ENCODE measurements at places on chromosomes 3 and 15.

GRCh38 chr3:24198728-24199127 is 253.6 kb downstream of the NR1D2 start:
- DNase-seq: no peak

GRCh38 chr3:14913071-14913925 is 34.1 kb upstream of the NR2C2 start:
- DNase-seq: no peak

DNA sequence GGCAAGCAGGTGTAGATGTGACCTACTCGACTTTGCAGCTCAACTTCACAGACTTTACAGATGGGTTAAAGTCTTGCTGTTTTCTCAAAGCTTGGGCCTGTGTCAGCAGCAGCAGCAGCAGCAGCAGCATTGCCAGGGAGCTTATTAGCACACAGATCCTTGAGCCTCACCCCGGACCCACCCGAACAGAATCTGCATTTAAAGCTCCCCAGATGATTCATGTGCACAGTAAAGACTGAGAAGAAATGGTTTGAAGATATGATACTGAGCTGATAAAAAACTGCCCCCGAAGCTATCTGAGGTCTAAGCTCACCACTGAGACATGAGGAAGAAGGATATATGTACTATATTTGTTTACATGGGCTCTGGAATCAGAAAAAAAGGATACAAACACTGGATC is 231.7 kb downstream of the ARPP21 start:
- no peak for DNase-seq

- no peak for DNase-seq
Measured at GRCh38 chr3:7280318-7280717, 419.4 kb downstream of the GRM7 start.

GRCh38 chr3:122864498-122864897 is 69.6 kb downstream of the SLC49A4 start:
- no peak for DNase-seq

GRCh38 chr15:93974804-93975481 is 256.4 kb upstream of the MCTP2 start:
- DNase-seq: no peak

- DNase-seq: no peak
Measured at GRCh38 chr3:20396335-20396734, 210.3 kb upstream of the SGO1 start.

GRCh38 chr3:4758249-4758860 is 220.9 kb upstream of the BHLHE40 start:
- DNase-seq: no peak

DNA sequence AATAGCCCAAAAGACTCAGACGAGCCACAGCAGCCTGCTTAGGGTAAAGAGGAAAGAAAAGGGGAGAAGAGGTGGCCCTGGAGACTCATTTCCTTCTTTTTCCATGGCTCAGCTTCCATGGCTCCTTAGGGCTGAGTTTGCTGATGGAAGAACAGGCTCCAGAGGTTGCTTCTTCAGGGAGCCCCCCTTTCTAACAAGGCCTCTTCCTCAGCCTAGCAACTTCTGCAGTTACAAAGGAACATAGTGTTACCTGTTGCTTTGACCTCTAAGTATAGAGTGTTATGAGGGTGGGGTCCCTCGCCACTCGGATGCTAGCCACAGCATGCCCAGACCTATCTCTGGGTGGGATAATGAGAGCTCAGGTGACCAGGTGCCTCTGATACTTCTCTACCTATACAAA is 43.2 kb upstream of the SPESP1 start:
- DNase-seq: no peak

DNA sequence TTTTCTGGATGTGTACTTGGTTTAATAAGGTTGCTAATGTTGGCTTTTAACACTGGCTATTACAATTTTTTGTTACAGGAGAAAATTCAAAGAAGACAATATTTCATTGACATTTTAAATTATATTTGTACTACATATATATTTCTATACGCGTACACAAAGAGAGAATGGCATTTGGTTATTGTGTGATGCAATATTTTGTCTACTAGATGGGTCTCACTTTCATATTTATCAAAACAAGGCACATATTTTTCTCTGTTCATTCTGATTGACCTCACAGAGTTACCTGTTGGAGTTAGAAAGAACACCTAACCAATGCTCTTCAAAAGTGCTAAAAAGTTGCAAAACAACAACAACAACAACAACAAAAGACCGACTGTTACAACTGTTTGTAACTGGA is 50.2 kb upstream of the VGLL3 start:
- DNase-seq: no peak

DNA sequence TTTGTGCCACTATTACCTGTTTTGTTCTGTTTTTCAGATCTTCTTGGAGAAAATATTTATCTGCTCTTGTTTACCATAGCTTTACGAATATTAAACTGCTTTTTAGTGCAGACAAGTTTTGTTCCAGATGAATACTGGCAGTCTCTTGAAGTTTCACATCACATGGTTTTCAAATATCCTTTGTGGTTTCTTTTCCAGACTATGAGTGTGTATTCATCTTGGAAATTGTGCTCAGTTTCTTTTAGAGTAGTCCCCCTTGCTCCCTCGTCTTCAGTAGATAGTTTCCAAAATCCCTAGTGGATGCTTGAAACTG is 1.2 kb downstream of the PIGB start:
- no peak for DNase-seq

DNA sequence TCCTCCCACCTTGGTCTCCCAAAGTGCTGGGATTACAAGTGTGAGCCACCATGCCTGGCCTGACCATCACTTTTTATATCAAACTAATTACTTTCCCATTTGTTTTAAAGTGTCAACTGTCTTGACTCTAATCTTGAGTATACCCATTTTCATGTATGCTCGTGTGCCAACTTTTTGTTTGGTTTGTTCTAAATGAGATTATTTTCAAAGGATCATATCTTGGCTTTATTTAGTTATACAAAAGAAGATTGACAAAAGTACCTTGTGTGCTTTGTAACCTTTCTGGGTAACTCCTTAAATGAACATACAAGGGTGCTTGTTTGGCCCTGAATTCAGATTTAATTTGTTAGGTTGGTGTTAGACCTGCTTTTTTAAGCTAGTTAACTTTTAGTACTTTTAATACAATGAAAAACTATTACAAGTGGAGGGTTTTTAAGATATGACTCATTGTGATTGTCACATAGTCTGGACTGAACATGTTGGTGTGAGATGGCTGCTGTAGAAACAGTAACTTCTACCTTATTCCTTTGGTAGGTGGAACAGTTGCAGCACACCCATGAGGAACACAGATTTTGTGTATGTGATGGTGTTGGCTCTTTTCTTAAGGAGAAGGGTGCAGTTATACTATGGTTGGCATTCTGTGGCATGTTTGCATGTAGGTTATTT is 10.7 kb downstream of the KIF23 start:
- DNase-seq: no peak

DNA sequence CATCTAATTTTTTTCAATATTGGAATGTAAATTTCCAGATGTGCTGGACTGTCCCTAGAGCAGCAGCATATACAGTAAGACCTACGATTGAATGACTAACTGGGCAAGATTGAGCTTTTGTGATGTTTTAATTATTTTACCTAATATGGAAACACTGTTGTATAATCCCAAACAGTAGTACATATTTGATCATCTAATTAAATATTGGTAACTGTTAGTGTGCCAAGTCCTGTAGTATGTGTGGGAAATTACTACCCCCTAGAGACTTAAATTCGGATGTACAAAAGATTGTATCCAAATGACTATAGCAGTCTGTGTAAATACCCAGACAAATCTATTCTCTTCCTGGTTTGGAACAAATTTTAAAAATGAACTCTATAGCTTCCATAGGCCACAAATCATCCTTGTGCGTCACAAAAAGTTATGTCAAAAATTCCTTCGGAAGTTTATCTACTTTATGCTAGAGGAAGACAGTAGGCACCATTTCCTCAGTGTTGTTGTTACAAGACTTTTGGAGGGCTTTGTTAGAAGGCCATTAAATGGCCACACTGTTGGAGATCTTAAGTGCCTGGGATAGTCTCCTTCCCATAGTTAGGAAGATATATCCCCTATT is 41.6 kb downstream of the NKIRAS1 start:
- DNase-seq: no peak

- DNase-seq: no peak
Measured at GRCh38 chr3:20573175-20573574, 387.2 kb upstream of the SGO1 start.

DNA sequence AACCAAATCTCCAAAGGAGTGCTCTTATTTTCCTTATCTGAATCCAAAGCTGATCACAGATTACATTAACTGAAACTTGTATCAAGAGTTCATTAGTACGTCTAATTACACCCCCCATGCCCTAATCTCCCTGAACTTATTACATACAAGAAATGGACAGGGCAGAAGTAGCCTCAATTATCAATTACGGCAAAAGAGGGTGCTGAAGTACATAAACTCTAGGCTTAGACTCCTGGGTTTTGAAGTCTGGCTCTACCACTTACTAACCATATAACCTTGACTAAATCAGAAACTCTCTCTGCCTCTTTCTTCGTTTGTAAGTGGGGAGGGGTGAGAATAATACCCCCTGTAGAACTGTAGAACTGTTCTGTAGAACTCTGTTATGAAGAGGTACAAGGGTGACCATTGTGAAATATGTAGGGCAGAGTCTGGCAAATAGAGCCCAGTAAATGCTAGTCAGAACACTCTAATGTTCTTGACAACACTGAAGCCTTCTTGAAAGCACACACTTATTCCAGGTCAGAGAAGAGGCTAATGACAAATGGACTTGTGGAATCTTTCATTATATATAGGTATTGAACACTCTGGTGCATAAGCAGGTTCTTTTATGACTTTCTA is 19.6 kb upstream of the OR5K4 start:
- no peak for DNase-seq

GRCh38 chr3:152309031-152309430 is 40.3 kb downstream of the MBNL1 start:
- no peak for DNase-seq

- DNase-seq: no peak
Measured at GRCh38 chr3:157059181-157059580, 100.8 kb downstream of the CCNL1 start.

- DNase-seq: no peak
Measured at GRCh38 chr15:73033611-73034010, 18.7 kb upstream of the NEO1 start.

- no peak for DNase-seq
Measured at GRCh38 chr3:180188512-180189309, 152.0 kb upstream of the PEX5L start.

- no peak for DNase-seq
Measured at GRCh38 chr3:119145500-119146167, at the start of gene TEX55. TSS of gene TEX55 (plus strand) at chr3:119146165. CDS start at chr3:119146190, 25 bp downstream.

GRCh38 chr3:100913870-100914648 is 79.2 kb downstream of the ABI3BP start:
- DNase-seq: no peak

DNA sequence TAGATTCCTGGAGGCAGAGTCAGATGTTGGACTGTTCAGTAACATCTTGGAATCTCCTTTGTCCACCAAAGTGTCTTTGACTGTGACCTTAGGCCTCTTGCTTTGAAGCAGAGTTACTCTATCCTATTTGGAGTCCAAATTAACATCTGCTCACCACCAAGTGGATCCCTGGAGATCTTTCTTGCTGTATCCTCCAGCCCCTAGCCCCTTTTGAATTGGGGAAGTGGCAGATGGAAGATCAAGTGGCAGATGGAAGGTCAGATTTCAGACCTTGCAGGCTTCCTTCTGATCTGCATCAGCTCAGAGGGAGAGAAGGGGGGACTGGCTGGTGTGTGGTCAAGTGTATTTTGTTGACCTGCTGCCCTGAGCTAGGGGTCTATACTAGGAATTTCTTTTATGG is 125.0 kb upstream of the ROPN1 start:
- DNase-seq: no peak

DNA sequence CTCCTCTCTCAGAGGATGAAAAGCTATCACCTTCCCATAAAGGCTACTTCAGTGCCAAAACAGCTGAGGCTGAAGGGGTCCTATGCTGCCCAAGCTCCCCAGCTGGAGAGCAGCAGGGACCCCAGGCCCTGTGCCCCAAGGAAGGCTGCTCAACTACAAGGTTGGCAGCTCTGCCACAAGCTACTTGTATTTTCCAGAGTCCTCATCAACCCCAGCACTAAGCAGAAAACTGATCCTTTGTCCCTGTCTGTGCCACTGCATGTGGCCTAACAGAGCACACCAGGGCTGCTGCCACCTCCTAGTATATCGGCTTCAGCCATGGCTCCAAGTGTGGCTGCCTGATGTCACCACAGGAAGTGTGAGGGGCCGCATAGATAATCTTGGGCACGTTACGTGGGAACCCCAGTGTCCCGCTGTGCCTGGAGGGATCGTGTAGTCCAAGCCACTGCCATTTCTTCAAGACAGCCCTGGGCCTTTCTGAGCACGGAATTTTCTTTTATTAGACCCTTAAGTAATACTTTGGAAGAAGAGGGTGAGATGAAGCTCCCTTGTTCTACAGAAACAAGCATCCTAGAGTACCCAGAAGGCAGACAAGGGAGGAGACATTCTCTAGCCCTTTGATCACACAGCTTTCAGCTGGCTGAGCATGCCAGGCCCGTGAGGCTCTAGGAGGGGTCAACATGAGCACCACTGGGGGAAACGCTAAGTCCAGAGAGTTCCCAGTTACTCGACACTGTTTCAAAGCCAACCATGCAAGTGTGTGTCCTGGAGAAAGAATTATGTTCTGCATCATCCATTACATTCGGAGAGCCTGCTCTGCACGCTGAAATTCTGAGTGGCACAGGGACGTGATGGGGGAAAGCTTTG is 60.7 kb downstream of the CAPN7 start:
- no peak for DNase-seq

- DNase-seq: no peak
Measured at GRCh38 chr3:11185564-11186317, 31.4 kb downstream of the HRH1 start.

DNA sequence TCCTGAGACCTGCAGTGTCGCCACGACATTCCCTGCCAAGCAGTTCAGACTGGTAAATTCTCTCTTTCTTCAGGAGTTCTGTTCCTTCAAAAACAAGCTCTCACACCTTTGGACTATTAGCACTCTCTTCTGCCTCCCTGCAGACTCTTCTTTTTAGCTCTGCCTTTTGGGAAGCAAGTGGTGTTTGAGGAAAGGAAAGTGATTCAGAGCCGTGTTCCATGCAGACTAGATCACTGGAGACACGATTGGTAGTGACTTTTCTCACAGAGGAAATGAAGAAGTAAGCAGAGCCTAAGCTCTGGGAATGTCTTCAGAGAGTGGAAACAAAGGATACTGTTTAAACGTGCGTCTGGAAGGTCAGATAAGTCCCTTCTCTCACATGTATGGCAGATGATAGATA is 270.6 kb upstream of the TPRG1 start:
- no peak for DNase-seq

GRCh38 chr3:177499779-177500423 is 302.6 kb upstream of the TBL1XR1 start:
- no peak for DNase-seq

- DNase-seq: peak; percentile 64
Measured at GRCh38 chr15:70113304-70113700, 15.6 kb upstream of the TLE3 start.

DNA sequence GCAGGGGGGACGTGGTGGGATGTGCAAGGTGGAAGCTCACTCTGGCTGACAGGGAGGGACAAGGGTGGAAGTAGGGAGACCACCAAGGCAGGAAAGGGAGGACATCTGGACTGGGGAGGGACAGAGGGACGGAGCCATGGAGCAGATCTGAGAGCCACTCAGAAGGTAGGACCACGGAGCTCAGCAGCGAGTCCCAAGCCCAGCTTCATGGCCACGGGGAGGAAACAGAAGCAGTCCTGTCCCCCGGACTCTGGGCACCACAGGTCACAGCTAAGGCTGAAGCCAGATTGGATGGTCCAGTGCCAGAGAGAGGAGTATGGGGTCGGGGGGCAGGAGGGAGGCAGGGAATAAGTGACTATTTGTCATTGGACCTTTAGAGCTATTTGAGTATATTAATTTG is 220.1 kb downstream of the TBC1D2B start:
- DNase-seq: no peak

GRCh38 chr15:63895194-63895593 is 61.4 kb upstream of the HERC1 start:
- DNase-seq: no peak

Measured in CD4-positive, alpha-beta T cell treated with Interleukin-15 for 1 hour (primary cell).